ENCODE measurements at places on chromosomes 2 and 18.

DNA sequence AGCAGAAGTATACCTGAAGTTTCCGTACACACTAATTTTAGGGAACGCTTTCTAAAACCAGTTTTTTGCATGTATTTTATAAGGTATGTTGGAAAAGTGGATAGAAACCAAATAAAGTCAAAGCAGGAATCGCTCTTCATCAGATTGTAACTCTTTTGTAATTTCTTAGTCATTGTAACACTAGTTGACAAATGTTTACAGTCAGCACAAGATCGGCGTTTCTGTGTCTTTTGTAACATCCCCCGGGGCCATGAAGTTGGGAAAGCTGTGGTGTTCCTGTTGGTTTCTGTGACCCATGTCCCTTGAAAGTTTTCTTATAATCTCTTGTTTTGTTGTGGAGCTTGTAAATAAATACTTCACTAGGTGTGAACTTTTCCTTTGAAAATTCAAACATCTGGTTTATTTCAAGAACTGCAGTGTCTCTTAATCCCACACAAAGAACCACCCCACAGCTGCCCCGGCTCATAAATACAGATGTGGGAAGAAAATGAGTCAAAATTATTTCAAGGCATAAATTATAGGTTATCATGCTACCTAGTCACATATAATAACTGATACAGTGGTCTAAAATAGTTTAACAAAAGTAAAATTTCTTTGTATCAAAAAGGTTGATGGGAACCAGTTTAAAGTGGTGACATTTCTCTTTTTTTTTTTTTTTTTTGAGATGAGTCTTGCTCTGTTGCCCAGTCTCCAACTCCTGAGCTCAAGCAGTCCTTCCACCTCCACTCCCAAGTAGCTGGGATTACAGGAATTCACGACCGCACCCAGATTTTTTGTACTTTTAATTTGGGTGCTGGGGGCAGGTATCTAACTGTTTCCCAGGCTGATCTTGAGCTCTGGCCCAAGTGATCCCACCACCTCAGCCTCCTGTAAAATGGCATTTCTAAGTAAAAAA is 751 bp upstream of the NMI start:
- DNase-seq, result peak; percentile 76

- no peak for DNase-seq
Observed at GRCh38 chr2:180720829-180721228, 259.6 kb upstream of the UBE2E3 start.

GRCh38 chr2:238122287-238123217 is 15.9 kb upstream of the KLHL30 start:
- DNase-seq, result no peak

DNA sequence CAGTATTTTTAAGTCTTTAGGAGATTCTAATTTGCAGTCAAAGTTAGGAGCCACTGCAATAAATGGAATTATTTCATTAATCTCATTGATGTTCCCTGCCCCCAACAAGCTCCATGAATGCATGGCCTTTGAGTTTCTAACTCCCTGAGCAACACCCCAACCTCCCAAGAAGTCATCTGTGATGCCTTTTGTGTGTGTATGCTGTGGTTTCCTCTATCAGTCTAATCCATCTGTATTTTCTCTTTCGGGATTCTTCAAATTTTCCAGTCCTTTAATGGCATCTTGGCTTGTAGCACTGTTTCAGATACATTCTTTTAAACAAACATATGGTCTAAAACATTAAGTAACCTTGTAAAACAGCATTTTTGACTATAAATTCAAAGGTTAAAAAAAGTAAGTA is 16.8 kb downstream of the SERPINB10 start:
- DNase-seq, result no peak

DNA sequence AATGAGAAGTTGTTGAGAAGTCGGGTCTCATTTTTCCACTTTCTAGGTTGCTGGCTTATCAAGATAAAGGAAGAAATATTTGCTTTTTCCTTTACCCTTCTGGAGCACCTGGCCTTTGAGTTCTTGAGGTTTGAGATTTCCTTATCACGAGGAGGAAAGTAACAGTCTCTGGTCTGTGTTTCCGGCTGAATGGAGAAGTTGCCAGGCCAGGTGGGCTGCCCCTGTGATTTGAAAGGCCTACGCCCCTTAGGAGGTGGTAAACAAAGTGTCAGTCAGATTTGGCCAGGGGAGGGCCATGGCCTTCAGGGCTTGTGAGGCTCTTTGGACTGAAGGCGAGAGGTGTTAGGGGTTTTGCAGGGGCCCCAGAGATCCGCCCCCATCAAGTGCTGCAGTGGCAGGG is 156.7 kb upstream of the HAAO start:
- no peak for DNase-seq

DNA sequence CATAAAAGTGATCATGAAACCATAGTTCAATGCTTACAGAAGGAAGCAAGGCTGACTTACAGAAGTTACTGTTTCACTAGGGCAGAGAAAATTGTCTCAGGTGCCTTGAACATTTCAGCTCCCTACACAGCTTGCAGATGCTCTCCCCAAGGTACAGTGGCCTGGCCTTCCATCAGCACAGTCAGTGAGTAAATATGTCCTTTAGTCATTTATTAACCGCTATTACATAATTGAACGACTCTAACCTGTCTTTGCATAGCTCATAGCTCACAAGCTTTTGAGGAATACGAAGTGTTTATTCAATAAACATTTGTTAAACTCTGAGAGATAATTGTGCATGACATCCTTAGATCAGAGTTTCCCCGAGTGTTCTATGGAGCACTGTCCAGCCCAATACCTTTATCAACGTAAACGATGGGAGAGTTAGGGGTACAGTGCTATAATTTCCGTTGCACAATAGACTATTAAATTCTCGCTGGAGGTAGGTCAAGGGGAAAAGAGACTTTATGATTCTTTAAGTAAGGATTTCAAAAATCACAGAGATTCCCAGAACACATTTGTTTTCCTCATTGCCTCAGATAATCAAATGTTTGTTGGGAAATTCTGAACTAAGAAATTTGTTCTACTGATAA is 677.8 kb downstream of the TSN start:
- no peak for DNase-seq

DNA sequence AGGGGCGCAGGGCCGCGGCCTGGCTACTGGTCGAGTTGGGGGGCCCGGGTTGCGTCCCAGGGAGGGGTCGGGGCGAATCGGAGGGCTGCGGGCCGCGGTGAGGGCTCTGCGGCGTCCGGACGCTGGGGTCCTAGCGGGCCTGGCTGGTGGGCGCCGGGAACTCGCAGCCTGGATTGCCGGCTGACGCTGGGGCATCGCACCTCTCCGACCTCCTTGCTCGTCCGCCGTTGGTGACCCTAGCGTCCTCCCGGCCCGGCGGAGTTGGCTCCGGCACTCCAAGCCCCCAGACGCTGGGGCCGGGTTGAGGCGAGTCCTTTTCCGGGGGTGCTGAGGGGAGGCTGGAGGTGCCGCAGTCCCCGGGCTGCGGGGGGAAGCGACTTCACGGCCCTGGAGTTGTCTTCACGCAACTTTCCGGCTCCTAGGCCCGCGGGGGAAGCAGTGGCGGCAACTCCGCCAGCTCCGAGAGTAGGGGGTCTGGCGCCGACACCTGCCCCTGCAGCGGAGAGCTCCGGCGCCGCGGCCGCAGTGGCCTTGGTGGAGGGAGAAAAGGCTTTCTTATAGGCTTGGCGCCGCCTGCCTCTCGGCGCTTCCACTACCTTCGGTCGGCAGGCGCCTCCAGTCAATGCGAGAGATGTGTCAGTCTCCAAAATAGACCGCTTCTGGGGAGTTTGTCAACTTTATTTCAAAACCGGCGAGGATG is 70.3 kb downstream of the HAUS1 start:
- DNase-seq, result peak; percentile 76

DNA sequence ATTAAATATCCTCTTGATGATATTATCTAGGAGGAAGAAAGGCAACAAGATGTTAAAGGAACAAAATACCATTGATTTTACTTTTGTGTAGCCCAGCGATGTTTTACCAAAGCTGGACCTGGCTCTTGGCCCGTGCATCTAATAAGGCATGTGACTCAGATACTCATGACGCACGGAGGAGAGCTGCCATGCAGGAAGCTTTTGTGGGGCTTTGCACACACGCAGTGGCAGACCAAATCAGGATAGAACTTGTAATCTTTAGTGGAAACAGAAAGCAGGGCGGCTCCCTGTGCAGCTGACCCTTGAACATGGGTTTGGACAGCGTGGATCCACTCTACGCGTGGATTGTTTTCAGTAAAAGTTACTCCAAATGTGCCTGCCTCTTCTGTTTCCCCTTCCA is 190.0 kb downstream of the NAPG start:
- no peak for DNase-seq

- DNase-seq, result no peak
Observed at GRCh38 chr2:143514413-143514812, 385.2 kb downstream of the ARHGAP15 start.

DNA sequence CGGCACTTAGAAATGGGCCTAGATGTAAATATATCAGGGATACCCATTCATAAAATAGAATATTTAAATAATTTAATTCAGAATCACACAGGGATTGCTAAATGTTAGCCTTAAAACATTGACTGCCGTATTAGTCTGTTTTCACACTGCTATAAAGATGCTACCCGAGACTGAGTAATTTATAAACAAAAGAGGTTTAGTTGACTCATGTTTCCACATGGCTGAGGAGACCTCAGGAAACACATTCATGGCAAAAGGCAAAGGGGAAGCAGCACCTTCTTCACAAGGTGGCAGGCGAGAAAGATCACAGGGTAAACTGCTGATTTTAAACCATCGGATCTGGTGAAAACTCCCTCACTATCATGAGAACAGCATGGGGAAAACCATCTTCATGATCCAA is 223.6 kb upstream of the GULP1 start:
- DNase-seq, result peak; percentile 1

DNA sequence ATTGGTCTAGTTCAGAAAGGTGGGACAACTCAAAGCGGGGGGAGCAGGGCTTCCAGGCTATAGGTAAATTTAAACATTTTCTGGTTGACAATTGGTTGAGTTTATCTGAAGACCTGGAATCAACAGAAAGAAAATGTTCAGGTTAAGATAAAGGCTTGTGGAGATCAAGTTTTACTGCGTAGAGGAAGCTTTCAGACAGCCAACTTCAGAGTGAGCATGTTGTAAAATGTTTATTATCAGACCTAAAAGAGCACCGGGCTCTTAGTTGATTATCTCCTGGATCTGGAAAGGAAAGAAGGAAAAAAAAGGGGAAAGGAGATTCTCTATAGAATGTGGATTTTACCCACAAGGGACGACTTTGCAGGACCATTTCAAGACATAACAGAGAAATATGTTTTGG is 227.0 kb upstream of the SH3BP4 start:
- no peak for DNase-seq

GRCh38 chr2:27627963-27628766 is 647 bp downstream of the CCDC121 start:
- peak; percentile 33 for DNase-seq

DNA sequence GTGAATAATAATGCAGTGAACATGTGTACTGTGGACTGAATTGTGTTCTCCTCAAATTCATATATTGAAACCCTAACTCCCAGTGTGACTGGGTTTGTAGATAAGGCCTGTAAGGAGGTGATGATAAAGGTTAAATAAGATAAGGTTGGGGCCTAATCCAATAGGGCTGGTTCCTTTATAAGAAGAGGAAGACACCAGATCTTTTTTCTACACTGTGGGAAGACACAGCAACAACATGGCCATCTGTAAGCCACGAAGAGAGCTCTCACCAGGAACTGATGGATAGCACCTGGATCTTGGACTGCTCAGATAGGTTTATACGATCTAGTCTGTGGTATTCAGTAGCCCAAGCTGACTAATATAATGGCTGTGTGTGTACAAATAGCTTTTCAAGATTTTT is 66.8 kb downstream of the BMPR2 start:
- DNase-seq, result no peak

GRCh38 chr2:25098670-25099486 is 57.0 kb downstream of the EFR3B start:
- no peak for DNase-seq

DNA sequence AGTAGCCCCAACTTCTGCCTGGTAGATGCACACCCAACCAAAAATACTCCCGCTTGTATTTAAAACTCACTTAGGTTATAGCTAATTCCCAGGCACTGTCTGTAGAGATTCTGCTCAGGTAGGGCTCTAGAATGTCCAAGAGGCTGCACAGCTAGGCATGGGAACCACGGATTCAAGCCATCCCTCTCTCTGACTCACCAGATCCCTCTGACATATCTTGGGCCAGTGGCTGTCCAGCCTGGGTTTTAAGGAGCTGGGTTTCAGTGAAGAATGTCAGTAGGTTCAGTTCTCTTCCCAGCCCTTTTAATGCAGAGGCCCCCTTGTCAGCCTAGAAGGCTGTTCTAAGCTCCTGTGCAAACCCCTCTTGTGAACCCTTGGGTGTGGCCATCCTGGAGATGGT is 15.9 kb upstream of the IL1R1 start:
- DNase-seq, result no peak

GRCh38 chr2:1055014-1055595 is 104.5 kb downstream of the SNTG2 start:
- DNase-seq, result no peak

GRCh38 chr2:95260028-95261023 is 13.9 kb upstream of the PROM2 start:
- DNase-seq, result no peak

GRCh38 chr2:166365239-166365638 is 10.5 kb downstream of the SCN9A start:
- no peak for DNase-seq

DNA sequence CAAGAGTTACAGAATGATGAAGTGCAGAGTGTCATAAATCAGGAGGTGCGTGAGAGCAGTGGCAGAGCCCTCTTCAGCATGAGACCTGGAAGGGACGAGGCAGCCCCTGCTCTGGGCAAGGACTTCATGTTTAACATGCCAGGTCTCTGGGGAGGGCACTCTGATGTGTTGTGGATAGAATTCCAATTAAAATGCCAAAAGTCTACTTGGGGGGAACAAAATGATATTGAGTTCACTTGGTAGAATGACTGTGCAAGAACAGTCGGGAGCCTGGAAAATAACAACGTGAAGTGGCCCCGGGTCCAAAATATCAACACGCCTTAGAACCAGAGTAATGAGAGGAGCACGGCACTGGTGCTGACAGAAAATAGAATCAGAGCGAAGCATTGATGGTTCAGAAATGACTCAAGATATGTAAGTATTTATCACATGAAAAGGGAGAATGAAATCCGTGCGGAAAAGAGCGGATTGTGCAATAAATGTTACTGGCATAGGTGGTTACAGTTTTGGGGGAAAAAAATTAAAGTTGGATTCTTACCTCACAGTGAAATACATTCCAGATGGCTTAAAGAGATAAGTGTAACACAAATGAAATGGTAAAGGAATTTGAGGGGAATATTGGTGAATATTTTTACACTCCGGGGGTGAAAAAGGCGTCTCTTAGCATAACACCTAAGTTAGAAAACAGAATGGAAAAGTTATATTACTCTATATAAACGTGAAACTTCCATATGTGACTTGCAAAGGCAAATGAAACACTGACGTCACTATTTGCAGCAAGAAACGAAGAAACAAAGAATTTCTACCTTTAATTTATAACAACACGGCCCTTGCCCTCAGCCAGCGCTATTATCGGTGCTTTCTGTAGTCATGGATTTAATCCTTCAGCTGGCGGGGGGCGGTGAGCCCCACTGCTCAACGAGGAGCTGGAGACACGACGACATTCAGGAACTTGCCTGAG is 159.4 kb upstream of the TWIST2 start:
- DNase-seq, result no peak

- DNase-seq, result no peak
Observed at GRCh38 chr2:185128996-185129395, 530.7 kb downstream of the ZNF804A start.
